ENCODE measurements at places on chromosomes 5 and 9.

DNA sequence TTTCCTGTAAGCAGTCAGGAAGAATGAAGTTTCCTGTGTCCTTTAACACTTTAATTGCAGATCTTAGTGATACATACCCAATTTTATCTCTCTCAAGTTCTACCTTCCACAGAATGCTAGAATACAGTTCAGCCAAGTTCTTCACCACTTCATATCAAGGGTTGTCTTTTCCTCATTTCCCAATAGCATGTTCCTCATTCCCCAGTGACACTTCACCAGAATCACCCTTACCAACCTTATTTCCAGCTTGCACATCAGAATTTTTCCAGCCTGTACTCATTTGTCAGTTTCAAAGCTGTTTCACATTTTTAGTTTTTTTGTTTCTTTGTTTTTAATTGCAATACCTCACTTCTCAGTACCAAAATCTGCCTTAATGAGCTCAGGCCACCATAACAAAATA, 126.1 kb downstream of the ESM1 start:
- DNase-seq = no peak

DNA sequence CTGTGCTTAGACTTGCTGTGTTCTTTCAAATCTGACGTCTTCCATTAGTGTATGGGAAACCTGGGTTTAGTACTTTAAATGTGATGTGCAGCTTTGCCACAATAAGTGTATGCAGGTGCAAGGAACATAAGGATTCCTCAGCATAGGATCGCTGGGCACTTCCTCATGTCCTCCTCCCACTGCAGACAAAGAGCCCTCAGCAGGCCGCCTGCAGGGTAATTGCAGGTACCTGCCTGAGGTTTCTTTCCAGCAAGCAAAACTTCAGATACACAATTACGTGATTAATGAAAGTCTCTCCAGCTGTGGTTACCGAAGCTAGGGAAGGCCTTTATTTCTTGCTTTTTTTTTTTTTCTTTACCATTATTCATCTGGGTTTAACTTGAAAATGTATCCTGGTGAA, 233.1 kb downstream of the RFK start:
- DNase-seq = no peak

GRCh38 chr5:35197351-35197750, 32.9 kb downstream of the PRLR start:
- no peak for DNase-seq

DNA sequence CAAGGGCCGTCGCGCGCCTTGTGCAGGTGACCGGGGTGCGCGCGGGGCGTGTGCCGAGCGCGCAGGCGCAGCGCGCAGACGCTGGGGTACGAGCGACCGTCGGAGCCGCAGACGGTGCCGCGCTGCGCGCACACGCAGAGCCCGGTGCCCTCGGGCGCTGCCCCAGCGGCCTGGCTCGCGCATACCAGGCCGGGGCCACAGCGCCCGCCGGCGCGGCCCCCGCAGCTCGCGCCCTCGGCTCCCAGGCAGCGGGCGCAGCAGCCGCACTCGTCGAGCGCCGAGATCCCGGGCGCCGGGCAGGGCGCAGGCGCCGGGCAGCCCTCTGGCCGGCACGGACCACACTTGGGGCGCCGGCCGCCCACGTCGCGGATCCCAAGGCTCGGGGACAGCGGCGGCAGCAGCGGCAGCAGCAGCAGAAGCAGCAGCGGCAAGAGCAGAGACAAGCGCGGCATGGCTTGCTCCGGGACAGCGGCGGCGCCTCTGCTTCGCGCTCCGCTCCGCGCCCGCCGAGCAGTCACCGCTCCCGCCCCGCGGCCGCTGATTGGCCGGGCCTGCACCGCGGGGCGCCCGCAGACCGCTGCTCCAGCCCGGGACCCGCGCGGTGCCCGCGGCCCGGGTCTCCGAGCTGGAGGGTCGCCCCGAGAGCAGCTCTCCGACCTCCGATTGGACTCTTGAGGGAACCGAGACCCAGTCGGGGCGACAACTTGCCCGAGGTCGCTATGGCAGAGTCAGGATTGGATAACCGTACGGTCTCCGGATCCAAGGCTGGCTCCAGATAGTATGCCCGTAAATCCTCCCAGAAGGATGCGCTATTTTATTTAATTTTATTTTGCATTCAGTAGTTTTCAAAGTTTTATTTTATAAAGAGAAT, at the start of gene IGFBPL1:
Gene IGFBPL1, minus strand, starts transcription at position 482 of the 871 bp plus-strand sequence. Its CDS starts 30 bp downstream, at position 452.
- no peak for DNase-seq
